ENCODE measurements at places on chromosomes 1 and 21.

- DNase-seq: no peak
Observed at GRCh38 chr1:193543259-193543658, 356.8 kb upstream of the B3GALT2 start.

- no peak for DNase-seq
Observed at GRCh38 chr1:234089396-234089795, 184.9 kb downstream of the SLC35F3 start.

DNA sequence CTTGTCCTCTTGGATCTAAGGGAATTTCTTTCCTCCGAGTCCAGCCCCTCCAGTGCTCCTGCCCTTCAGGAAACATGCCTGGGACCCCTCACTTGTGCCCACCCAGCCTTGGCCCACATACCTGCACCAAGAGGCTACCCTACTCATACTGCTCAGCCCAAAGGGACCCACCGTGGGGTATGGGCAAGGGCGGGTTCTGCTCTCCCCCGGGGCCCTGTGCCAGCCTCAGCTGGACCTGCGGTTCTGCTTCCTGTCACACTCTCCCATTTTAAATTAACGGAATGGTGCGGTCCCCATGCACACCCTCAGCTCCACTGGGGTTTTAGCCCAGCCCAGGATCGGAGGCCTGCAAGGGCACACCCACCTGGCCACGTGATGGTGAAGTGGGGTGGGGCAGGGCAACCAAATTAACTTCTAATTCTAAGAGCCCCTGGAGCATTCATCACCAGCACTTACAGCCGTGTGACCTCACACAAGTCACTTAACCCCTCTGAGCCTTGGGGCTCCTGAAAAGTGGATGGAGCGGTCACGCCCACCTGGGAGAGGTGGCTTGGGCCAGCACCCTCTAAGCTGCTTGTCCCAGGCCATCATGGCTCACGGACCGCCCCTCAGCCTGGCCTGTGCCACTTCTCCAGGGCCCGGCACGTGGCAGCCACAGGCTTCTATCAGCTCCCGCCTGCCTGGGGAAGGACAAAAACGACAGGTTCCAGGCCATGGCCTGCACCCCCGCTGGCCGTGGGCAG, 28.3 kb downstream of the TP73 start:
- no peak for DNase-seq

GRCh38 chr1:42014823-42015222, 96.1 kb upstream of the HIVEP3 start:
- DNase-seq: no peak

DNA sequence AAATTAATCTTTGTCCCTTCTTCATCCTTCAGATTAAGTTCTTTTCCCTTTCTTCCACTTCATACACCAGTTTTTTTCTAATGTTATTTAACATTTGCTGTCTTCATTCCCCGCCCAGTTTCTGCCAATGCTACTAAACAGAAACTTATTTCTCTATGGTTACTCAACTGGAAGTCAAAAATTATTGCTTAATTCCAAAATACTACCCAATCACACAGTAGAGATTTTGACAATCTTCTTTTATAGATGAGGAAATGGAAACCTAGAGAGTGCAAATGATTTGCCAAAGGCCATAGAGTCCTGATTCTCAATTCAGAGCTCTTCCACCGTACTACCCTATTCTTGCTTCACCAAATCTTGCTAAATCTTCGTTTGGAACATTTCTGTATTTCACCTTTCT, 58.1 kb upstream of the SH3GLB1 start:
- no peak for DNase-seq

GRCh38 chr21:21547368-21547953, 549.3 kb downstream of the NCAM2 start:
- DNase-seq: no peak

DNA sequence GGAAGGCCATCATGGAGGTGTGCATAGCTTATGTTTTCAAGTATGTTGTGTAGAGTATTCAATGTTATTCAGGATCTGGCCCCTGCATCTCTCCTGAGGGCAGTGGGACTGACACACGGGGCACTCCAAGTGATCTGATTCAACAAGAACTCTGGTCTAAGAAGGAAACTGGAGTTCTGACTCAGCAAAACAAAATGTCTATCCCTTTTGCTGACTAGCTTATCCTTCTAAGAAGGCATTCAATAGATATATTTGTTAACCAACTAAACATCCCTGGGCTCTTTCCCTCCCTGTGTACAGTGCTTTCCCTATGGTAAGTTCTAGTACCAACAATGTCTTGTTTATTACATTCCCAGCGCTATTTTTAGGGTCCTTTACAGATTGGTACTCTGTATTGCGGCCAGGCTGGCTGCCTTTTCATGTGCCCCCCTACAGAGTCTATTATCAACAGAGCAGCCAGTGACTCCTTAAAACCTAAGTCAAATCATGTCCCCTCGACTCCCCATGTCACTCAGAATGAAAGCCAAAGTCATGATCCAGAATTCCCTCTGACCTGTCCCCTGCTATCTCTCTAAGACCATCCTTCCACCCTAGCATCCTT, 304.9 kb downstream of the KCNH1 start:
- no peak for DNase-seq

GRCh38 chr21:27769763-27770162, 802.9 kb upstream of the ADAMTS5 start:
- DNase-seq: no peak

DNA sequence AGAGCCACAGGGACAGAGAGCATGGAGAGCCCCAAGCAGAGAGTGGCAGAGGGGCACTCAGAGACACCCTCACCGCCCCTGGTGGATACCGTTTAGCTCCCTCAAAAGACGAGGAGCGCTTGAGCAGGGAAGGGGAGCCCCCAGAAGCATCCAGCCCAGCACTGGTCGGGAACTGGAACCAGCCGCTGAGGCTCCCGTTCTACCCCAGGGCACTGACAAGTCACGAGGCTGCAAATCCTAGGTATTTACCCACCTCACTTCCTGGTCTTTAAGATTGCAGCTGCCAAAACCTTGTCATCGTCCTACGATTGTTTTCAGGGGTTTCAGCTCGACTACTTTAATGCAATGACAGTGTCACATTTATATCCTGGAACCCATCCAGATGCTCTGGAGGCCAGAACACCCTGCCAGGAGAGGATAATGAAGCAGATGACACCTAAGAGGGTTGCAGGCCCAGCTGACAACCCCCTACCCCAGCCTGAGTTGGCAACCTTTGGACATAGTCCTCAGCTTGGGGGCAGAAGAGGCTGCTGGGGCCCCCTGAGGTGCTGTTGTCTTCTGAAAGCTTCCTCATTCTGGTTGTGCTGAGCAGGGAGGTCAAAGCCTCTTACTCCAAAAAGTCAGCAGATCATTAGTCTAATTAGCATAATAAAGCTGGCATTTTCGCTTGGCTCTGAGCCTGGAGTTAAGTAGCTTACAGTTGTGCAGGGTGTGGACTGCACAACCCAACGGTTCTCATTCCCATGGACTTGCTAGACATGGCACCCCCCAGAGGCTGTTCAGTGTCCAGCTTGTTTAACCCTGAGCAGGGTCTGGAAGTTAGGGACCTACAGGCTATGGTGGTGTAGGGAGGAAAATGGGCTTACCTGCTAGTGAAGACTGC, 20.6 kb upstream of the BACE2 start:
- DNase-seq: no peak
